ENCODE measurements at places on chromosomes 7 and 10.

DNA sequence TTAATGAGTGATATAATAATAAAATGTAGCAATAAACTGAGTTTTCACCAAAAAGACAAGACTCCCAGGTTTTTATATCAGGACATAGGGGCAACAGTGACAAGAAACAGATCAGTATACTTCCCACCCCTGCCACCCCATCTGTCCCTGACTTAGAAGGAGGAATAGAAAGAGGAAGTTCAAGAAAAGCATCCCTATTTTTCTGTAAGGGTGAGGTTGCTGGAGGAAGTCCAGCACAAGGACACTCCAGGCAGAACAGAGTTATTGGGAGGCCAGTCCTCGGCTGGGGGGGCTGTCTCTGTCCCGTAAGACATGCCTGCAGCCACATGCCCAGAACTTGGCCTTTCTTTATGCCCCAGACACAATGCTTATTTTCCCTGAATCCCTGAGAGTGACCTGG lies 16.5 kb upstream of the TLX1 start:
- H3K27ac ChIP-seq = no peak overlapping the region
- H3K27me3 ChIP-seq = peaks cover 51% of the 10 kb centered on the region
- no peaks in the 10 kb centered on the region for H3K4me1 ChIP-seq

GRCh38 chr10:129089341-129089740 lies 377.7 kb upstream of the MGMT start:
- no peaks in the 10 kb centered on the region for H3K36me3 ChIP-seq
- peaks cover 8% of the 10 kb centered on the region for H3K4me1 ChIP-seq
- DNase-seq = no peak

- H3K36me3 ChIP-seq = no peaks in the 10 kb centered on the region
- DNase-seq = no peak
- H3K4me1 ChIP-seq = no peaks in the 10 kb centered on the region
These were observed 110.7 kb upstream of the SEMA3C start for GRCh38 chr7:81029511-81029910.

DNA sequence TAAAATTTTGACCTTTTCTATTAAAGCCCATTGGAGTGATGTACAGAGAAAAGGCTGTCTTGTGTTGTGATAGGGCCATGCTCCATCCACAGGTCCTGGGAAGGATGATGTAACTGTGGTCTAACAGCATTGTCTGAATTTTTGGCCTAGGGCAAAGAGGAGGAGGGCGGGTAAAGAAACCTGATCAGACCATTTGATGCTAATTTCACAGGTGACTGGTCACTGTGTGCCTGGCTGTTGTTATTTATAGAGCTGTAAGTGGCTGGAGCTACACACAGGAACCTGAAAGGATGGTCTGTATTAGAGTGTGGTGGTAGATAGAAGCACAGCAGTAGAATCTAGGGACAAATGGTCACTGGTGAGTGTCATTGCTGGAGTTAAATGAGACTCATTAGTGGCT lies 182.1 kb downstream of the AUTS2 start:
- no peak for DNase-seq
- H3K4me3 ChIP-seq = no peak overlapping the region
- no peak overlapping the region for H3K27ac ChIP-seq
- H3K36me3 ChIP-seq = no peaks in the 10 kb centered on the region
- H3K27me3 ChIP-seq = no peaks in the 10 kb centered on the region

DNA sequence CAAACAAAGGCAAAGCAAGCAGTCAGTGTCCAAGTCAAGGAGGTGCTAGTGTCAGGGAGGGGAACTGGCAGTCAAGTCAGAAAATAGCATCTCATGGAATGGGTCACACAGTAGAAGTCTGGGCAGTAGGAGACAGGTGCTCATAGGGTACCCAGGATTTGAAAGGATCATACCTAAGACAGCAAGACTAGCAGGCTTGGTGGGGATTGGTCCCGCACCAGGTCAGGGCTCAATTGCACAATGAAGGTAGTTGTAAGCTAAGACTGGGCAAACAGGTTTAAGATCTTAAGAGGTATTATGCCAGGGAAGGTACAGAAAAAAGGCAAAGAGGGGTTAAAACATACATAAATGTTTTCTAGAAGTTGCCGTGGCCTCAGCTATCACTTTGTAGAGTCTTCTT lies 181.4 kb upstream of the ETV1 start:
- H3K27ac ChIP-seq = no peak overlapping the region
- no peaks in the 10 kb centered on the region for H3K27me3 ChIP-seq
- H3K36me3 ChIP-seq = no peaks in the 10 kb centered on the region
- H3K4me3 ChIP-seq = no peak overlapping the region

- no peaks in the 10 kb centered on the region for H3K27me3 ChIP-seq
- H3K4me3 ChIP-seq = no peak overlapping the region
- no peaks in the 10 kb centered on the region for H3K4me1 ChIP-seq
- DNase-seq = no peak
- peaks cover 10% of the 10 kb centered on the region for H3K36me3 ChIP-seq
These were observed 53.7 kb downstream of the SEM1 start for GRCh38 chr7:96655956-96656355.

GRCh38 chr7:143479055-143479766 lies 1.5 kb downstream of the TAS2R41 start:
- H3K27ac ChIP-seq = no peak overlapping the region
- no peak overlapping the region for H3K4me3 ChIP-seq
- no peaks in the 10 kb centered on the region for H3K27me3 ChIP-seq
- no peaks in the 10 kb centered on the region for H3K36me3 ChIP-seq

DNA sequence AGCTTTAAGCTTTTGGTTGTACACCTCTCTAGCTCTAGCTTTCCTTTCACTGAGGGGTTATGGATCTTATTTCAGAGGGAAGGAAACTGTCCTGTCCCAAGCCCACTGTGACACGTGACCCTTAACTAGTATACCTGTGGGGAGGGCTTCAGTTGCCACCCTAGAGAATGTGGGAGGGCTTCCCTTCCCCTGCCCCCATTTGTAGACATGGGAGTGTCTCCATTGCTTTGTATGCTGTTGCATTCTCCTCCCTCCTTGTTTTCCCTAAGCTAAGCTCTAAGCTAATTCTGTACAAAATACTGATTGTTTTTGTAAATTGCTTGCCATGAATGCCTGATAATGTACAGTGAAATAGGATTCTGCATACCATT lies 11.2 kb downstream of the LUC7L2 start:
- no peak overlapping the region for H3K4me3 ChIP-seq
- peak overlapping the region; percentile 64 for H3K27ac ChIP-seq
- H3K4me1 ChIP-seq = peaks cover 55% of the 10 kb centered on the region
- H3K36me3 ChIP-seq = peaks cover 27% of the 10 kb centered on the region
- H3K27me3 ChIP-seq = no peaks in the 10 kb centered on the region

DNA sequence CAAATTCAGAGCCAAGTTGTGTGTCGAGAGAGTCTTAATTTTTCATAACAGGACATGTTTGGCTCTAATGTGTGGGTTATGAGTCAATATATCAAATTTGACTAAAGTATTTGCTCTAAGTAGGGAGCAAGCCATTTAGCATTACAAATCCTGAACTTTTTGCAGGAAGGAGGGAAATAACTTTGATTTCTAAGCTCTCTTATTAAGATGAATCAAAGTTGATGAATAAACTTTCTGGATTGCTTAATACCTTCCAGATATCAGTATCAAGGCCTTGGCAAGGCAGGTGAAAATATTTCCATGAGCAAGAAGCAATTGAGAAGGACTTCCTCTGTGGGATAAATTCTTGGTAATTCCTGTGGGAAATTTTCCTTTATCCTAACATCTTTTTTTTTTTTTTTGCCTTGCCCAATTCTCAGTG lies 258.8 kb downstream of the AHR start:
- no peak overlapping the region for H3K4me3 ChIP-seq
- H3K4me1 ChIP-seq = no peaks in the 10 kb centered on the region
- peaks cover 9% of the 10 kb centered on the region for H3K27me3 ChIP-seq
- no peaks in the 10 kb centered on the region for H3K36me3 ChIP-seq

GRCh38 chr7:91345449-91345848 lies 81.2 kb downstream of the FZD1 start:
- DNase-seq = no peak
- H3K36me3 ChIP-seq = no peaks in the 10 kb centered on the region
- H3K4me1 ChIP-seq = no peaks in the 10 kb centered on the region
- H3K27me3 ChIP-seq = no peaks in the 10 kb centered on the region
- no peak overlapping the region for H3K4me3 ChIP-seq
- no peak overlapping the region for H3K27ac ChIP-seq

DNA sequence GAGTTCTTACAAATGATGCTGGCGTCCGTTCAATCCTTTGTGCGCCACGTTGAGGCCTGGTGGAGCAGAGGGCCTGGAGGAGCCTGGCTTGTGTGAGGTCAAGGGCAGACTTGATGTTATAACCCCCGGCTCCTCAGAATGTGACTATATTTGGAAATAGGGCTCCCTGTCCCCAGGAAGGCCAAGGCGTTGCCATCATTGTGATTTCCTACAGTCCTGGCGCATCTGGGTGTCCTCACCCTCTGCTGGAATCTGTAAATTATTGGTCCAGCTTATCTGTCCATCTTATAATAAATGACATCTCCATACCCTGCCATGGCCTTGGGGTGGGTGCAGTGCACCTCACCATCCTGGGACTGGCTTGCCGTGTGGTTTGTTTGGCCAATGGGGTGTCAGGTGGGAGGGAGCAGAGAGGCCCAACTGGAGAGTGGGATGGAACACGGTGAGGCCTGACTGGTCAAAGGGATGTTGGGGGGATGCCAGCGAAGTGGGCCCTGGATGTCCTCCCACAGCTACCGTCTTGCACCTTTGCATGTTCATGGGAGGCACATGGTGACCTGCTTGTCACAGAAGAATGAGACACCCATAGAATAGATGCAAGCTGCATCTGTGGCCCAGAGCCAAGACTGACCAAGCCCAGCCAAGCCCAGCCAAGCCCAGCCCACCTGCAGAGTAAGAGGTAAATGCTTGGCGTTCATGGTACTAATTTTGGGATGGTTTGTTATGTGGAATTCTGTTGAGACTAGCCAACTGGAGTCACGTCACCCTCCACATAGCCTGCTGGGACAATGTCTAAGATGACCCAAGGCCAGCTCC lies 11.1 kb upstream of the LRRC27 start:
- no peaks in the 10 kb centered on the region for H3K27me3 ChIP-seq
- H3K27ac ChIP-seq = no peak overlapping the region

- no peaks in the 10 kb centered on the region for H3K36me3 ChIP-seq
- H3K27ac ChIP-seq = no peak overlapping the region
- no peak overlapping the region for H3K4me3 ChIP-seq
- no peak for DNase-seq
- H3K27me3 ChIP-seq = no peaks in the 10 kb centered on the region
These were observed 4.2 kb upstream of the ACSL5 start for GRCh38 chr10:112369495-112370423.

GRCh38 chr7:94405506-94405905 lies 10.8 kb downstream of the COL1A2 start:
- H3K27me3 ChIP-seq = peaks cover 25% of the 10 kb centered on the region
- no peaks in the 10 kb centered on the region for H3K4me1 ChIP-seq
- H3K27ac ChIP-seq = no peak overlapping the region
- no peaks in the 10 kb centered on the region for H3K36me3 ChIP-seq
- H3K4me3 ChIP-seq = no peak overlapping the region

- H3K36me3 ChIP-seq = no peaks in the 10 kb centered on the region
- peaks cover 13% of the 10 kb centered on the region for H3K4me1 ChIP-seq
- H3K4me3 ChIP-seq = no peak overlapping the region
- DNase-seq = no peak
These were observed 68.5 kb downstream of the NT5C2 start for GRCh38 chr10:103124420-103125096.

DNA sequence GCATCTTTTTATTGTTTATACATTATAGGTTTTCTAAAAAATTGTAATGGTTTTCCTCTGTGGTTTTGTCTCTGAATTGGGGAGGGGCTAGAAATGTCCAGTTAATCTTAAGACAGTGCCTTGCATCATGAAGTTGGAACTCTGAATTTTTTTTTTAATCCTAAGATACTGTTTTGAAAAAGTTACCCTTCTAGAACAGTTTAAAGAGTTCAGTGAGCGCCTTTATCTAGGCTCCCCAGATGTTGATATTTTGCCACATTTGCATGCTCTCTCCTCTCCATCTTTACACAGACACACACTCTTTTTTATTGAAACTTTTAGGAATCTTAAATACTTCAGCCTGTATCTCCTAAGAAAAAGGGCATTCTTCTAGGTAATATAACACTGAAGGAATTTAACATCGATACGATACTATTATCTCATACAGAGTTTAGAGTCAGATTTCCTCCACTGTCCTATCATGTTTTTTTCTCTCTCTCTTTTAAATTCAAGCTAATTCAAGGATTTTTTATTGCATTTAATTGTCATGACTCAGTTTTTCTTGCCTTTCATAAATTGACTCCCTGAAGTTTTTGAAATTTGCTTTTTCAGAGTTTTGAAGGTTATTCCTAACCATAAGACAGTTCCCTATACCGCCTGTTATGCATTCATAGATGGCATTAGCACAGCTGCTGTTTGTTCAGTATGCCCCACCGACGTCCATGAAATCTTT lies 31.5 kb downstream of the PRKAR2B start:
- no peaks in the 10 kb centered on the region for H3K4me1 ChIP-seq
- no peaks in the 10 kb centered on the region for H3K36me3 ChIP-seq
- no peak overlapping the region for H3K4me3 ChIP-seq
- no peaks in the 10 kb centered on the region for H3K27me3 ChIP-seq
- no peak for DNase-seq

- no peak overlapping the region for H3K27ac ChIP-seq
- peaks cover 9% of the 10 kb centered on the region for H3K27me3 ChIP-seq
- DNase-seq = no peak
- no peaks in the 10 kb centered on the region for H3K4me1 ChIP-seq
These were observed 215.8 kb downstream of the SKAP2 start for GRCh38 chr7:26648554-26648953.

- DNase-seq = no peak
- H3K4me1 ChIP-seq = no peaks in the 10 kb centered on the region
- no peak overlapping the region for H3K4me3 ChIP-seq
- H3K27ac ChIP-seq = no peak overlapping the region
- no peaks in the 10 kb centered on the region for H3K27me3 ChIP-seq
These were observed 1.5 kb downstream of the SCART1 start for GRCh38 chr10:133455196-133455595.

DNA sequence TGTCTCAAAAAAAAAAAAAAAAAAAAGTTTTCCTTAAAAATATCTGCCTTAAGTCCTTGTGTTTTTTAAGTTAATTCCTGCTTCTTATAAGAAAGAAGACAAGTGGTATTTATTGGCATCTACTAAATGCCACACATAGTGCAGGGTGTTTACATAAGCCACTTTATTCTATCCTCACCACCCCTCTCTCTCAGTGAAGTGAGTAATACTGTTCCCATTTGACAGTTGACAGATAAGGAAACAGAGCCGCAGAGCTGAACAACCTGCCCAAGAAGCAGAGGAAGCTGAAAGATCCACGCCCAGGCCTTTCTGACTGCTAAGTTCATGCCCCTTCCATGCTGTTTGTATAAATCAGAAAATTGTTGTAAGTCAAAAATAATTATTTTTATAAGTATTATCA lies 54.1 kb downstream of the ABLIM1 start:
- no peaks in the 10 kb centered on the region for H3K4me1 ChIP-seq
- H3K4me3 ChIP-seq = no peak overlapping the region
- no peaks in the 10 kb centered on the region for H3K36me3 ChIP-seq
- peaks cover 6% of the 10 kb centered on the region for H3K27me3 ChIP-seq

- H3K4me1 ChIP-seq = peaks cover 9% of the 10 kb centered on the region
- H3K36me3 ChIP-seq = peaks cover 8% of the 10 kb centered on the region
- H3K27me3 ChIP-seq = no peaks in the 10 kb centered on the region
- H3K27ac ChIP-seq = no peak overlapping the region
These were observed 15.8 kb downstream of the CYCS start for GRCh38 chr7:25109276-25109675.

Measured in activated naive CD8-positive, alpha-beta T cell treated with anti-CD3 and anti-CD28 coated beads for 36 hours (primary cell).